Activated T-helper 2 cell treated with anti-CD3 and anti-CD28 coated beads, Interferon-gamma antibody, Interleukin-2, Interleukin-4, amounts not matched to agents 10 μg/mL and 5 μg/mL and 100 μg/mL, durations not matched to agents 14 hours and 24 hours and 36 hours (primary cell): ENCODE measurements at places on chromosomes 13 and 19. TPM values are rescaled to one million over a fixed set of nuclear protein-coding genes. Genes with fewer than 3 reads are reported as not detected.

The OVOL3 gene
- not detected in 2 replicates for total RNA-seq

The SYDE1 gene
- 1.9 and 2.5 TPM in 2 replicates for total RNA-seq

The SIGLEC10 gene
- 4.0 and 6.6 TPM in 2 replicates for total RNA-seq

The PLEKHF1 gene
- 28.0 and 30.3 TPM in 2 replicates for total RNA-seq

The CEACAM21 gene
- total RNA-seq, result 16.6 and 19.4 TPM in 2 replicates

The SELENOV gene
- total RNA-seq, result not detected in 2 replicates

The COL4A2 gene
- not detected in 2 replicates for total RNA-seq

The PTPRS gene
- 0.21 and 0.32 TPM in 2 replicates for total RNA-seq

The CCL25 gene
- not detected in 2 replicates for total RNA-seq

The TTC9B gene
- not detected in 2 replicates for total RNA-seq

The OR7A5 gene
- total RNA-seq, result not detected in 2 replicates

The SIGLEC14 gene
- 0.34 TPM in 1 of 2 replicates, not detected in the other for total RNA-seq

The MTRF1 gene
- 18.7 and 19.9 TPM in 2 replicates for total RNA-seq

The PTH2 gene
- not detected in 2 replicates for total RNA-seq

The CDC37 gene
- 285 and 300 TPM in 2 replicates for total RNA-seq

The CACNG6 gene
- total RNA-seq, result not detected in 2 replicates

The BSPH1 gene
- total RNA-seq, result not detected in 2 replicates

The ERCC2 gene
- total RNA-seq, result 32.6 and 34.5 TPM in 2 replicates

The F10 gene
- not detected in 2 replicates for total RNA-seq

The PTPRH gene
- not detected in 2 replicates for total RNA-seq

The POU2F2 gene
- total RNA-seq, result 48.6 and 49.5 TPM in 2 replicates

The SWSAP1 gene
- 2.6 and 2.8 TPM in 2 replicates for total RNA-seq

The ZNF324 gene
- total RNA-seq, result 11.6 and 12.3 TPM in 2 replicates

The KLHL1 gene
- total RNA-seq, result not detected in 2 replicates

The FBXO17 gene
- not detected in 2 replicates for total RNA-seq

The PEPD gene
- total RNA-seq, result 18.9 and 23.8 TPM in 2 replicates

The EFNB2 gene
- 0.21 and 0.25 TPM in 2 replicates for total RNA-seq

The LYPD3 gene
- 2.5 and 3.0 TPM in 2 replicates for total RNA-seq

The MUC16 gene
- total RNA-seq, result not detected in 2 replicates

The CAB39L gene
- 4.0 and 5.8 TPM in 2 replicates for total RNA-seq

The PNMA8B gene
- not detected in 2 replicates for total RNA-seq

The RNF6 gene
- 44.3 and 48.0 TPM in 2 replicates for total RNA-seq

The GARIN5A gene
- 0.28 and 0.82 TPM in 2 replicates for total RNA-seq

The RDH8 gene
- total RNA-seq, result not detected in 2 replicates

The TMEM190 gene
- not detected in 2 replicates for total RNA-seq

The CEACAM7 gene
- total RNA-seq, result not detected in 2 replicates

The TPTE2 gene
- not detected in 2 replicates for total RNA-seq

The KASH5 gene
- total RNA-seq, result 0.14 and 0.28 TPM in 2 replicates

The TEAD2 gene
- not detected in 2 replicates for total RNA-seq

The SULT2A1 gene
- not detected in 2 replicates for total RNA-seq

The LILRA6 gene
- not detected in 2 replicates for total RNA-seq

The ZSCAN5B gene
- not detected in 2 replicates for total RNA-seq

The GRIK5 gene
- 2.4 and 3.3 TPM in 2 replicates for total RNA-seq

The TDRD3 gene
- total RNA-seq, result 19.0 and 22.0 TPM in 2 replicates

The MBD3L3 gene
- total RNA-seq, result not detected in 2 replicates

The EDNRB gene
- total RNA-seq, result not detected in 2 replicates

The PGLYRP2 gene
- not detected in 2 replicates for total RNA-seq

The FKBP8 gene
- 196 and 201 TPM in 2 replicates for total RNA-seq

The NLRP9 gene
- total RNA-seq, result not detected in 2 replicates

The NCR1 gene
- not detected in 2 replicates for total RNA-seq

The ABCA7 gene
- 17.2 and 19.6 TPM in 2 replicates for total RNA-seq

The ZSCAN4 gene
- total RNA-seq, result not detected in 2 replicates

The ZNF541 gene
- total RNA-seq, result 0.09 and 0.46 TPM in 2 replicates

The SOX21 gene
- 0.16 and 0.21 TPM in 2 replicates for total RNA-seq

The ZNF331 gene
- total RNA-seq, result 15.7 and 18.3 TPM in 2 replicates

The VSTM1 gene
- not detected in 2 replicates for total RNA-seq

The ZNF524 gene
- 18.4 and 19.7 TPM in 2 replicates for total RNA-seq

The BRD4 gene
- total RNA-seq, result 104 and 108 TPM in 2 replicates

The CPB2 gene
- total RNA-seq, result not detected in 2 replicates
